HAP-1 (cell line): ENCODE measurements at places on chromosomes 4 and X.

DNA sequence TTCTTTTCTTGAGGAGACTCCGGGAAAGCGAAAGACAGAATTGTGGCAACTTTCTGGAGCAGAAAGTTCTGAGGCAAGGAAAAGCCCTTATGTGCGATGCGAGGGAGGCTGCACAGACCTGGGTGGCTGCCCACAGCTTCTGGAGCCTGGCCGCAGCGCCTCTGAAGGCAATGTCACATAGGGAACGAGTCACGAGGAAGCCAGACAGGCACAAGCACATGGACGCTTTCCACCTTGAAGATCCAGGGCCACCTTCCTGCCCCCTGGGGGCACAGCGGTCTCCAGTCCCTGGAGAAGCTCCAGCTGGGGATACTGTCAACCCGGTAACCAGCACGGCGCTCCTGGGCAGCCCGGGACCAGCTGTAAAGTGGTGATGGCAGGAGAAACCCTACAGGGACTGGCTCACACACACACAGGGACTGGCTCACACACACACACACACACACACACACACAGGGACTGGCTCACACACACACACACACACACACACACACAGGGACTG, 69.8 kb downstream of the MTNR1A start:
- DNase-seq, result no peak

- no peak for DNase-seq
These were observed 70.0 kb downstream of the NPNT start for GRCh38 chr4:105965183-105965800.

- no peak for DNase-seq
These were observed 80.2 kb upstream of the FHL1 start for GRCh38 chrX:136067097-136067496.

DNA sequence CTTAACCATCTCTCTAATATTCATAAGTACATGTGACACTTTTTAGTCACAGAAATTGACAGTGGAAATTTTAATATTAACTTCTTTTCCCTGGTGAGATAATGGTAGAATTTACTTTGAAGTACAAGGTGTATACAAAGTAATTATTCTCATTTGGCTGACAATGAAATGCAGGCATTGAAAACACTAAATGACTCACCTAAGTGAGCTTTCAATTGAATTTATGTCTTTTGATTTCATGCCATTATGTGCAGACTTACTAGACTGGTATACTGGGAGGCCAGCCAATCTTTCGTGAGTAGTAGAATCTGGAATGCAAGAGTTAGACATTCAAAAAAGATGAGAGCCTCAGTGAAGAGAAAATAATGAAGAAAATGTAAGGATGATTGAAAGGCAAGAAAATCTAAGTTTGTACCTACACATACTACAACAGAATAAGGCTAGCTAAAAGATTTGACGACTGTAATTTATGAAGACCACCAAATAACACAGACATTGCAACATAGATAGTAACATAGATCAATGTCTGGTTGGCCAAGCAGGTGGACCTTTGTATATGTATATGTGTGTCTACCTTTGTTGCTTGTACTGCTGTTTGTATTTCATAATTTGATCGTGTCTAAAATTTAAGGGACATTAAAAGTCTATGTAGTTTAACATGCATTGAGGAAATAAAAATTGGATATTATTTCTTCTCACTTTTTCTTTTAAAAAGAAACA, 459.7 kb downstream of the IL15 start:
- DNase-seq, result no peak

GRCh38 chr4:67575232-67576058, 16.9 kb downstream of the STAP1 start:
- no peak for DNase-seq

GRCh38 chr4:55103224-55103623, 22.2 kb downstream of the KDR start:
- no peak for DNase-seq

DNA sequence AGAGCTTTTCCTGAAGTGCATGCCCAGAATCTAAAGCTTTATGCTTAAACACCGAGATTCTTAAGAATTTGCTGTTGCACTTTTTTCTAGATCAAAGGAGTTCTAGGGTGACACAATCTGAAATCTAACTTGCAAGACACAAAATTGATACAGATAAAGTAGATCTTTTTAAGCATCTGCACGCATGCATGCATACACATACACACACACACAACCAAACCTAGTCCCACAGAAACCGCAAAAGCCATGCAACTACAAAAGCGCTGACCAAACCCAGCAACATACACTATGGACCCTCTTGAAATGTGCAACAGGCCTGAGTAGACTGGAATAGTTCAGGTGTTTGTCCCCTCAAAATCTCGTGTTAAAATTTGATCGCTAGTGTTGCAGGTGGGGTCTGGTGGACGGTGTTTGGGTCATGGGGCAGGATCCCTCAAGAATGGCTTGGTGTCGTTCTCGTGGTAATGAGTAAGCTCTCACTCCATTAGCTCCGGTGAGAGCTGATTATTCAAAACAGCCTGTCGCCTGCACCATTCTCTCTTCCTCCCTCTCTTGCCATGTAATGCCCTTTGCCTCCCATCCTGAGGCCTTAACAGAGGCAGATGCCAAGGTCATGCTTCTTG, 52.7 kb downstream of the IRF2 start:
- DNase-seq, result no peak

DNA sequence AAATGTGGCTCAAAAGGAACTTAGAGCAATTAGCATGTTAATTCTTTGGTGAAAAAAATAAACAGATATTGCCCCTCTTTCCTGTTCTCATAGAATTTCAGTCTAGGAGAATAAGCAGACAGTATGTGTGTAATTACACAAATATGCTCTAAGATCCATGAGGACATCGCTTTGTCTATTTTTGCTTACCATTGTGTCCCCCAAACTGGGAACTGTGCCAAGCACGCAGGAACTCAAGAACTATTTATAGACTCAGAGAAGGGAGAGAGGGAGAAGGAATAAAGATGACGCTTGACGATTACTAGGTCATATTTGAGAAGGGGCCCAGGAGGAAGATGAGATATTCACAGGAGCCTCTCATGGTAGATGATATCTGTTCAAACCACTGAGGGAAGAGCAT, 692.6 kb downstream of the RAB28 start:
- DNase-seq, result no peak

GRCh38 chr4:124070688-124071484, 641.6 kb downstream of the ANKRD50 start:
- DNase-seq, result no peak

DNA sequence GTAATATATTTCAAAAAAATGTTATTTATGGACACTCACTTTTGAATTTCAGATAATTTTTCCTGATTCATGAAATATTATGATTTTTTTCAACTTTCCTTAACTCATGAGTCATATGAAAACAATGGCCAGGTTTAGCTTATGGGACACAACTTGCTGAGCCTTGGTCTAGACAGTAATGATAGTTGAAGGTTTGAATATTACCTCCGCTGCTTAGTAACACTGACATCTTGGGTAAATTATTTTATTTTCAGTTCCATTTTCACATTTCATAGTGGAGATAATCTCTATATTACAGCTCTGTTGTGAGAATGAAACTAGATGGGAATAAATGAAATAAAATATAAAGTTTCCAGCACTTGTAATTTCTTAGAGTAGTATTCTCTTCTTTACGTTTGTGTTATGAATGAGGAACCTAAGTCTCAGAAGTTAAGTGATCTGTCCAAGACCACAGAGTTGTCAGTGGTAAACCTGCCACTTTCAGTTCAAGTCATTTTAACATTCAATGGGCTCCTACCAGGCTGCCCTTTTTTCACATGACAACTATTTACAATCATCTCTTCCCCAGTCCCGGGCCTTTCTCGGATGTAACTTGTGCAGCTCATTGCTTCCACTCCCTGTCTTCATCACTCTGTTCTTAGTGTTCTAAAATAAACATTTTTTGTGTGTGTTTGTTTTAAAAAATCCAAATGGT, 46.8 kb upstream of the GC start:
- DNase-seq, result no peak

GRCh38 chr4:27463816-27464215, 603.2 kb downstream of the STIM2 start:
- no peak for DNase-seq

DNA sequence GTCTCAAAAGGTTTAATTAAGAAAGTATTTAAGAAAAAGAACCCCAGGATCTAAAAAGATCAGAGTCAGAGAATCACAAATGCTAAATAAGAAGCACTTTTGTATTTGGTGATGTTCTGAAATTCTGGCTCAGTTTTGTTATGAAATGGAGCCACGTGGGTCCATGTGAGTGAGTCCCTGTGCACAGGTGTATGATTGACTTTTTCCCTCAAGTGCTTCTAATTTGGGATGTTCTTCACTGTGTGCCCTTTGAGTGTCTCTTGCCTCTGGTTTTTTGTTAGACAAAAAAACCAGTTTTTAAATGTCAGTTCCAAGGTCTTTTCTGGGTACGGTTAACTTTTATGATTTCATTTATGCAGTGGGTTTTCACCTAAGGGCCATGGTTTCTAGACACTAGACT, 44.4 kb downstream of the REPS2 start:
- no peak for DNase-seq

DNA sequence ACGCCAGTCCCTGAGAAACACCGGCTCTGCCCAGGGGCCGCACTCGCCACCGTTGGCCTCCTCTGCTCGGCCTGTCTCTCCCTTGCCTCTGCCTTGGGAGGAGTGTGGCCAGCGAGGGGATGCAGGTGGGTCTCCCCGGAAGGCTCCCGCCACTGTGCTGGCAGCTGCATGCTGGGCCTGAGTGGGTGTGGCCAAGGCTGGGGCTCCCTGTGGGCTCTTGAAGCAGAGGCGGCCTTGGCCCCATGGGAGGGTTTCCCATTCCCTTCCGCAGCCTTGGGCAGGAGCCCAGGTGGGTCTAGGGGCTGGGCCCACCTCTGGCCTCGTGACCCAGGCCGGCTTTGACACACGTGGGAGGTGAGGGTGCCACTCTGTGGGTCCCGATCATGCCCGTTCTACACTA, 19.1 kb downstream of the FGFRL1 start:
- DNase-seq, result no peak

DNA sequence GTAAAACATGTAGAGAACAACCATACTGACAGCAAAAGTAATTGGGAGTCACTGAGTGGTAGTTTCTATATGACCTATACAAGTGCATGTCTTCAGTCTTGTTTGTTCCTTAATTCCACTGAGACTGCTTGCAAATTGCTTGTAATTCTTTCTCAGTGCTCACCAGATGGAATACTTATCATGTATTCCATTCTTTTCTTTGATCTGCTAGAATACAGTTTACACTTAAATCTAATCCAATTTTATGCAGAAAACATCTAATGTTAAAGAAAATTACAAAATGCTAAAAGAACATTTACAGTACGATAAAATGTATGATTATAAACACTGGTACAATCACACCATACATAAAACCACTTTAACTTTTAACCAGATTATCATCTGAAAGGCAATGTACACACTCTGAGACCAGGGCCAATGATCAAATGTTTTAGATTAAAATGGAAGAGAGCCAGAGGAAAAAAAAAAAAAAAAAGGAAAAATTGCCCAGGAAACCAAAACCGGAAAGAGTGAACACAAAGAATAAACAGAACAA, 741.4 kb downstream of the FAT4 start:
- DNase-seq, result peak; percentile 40

DNA sequence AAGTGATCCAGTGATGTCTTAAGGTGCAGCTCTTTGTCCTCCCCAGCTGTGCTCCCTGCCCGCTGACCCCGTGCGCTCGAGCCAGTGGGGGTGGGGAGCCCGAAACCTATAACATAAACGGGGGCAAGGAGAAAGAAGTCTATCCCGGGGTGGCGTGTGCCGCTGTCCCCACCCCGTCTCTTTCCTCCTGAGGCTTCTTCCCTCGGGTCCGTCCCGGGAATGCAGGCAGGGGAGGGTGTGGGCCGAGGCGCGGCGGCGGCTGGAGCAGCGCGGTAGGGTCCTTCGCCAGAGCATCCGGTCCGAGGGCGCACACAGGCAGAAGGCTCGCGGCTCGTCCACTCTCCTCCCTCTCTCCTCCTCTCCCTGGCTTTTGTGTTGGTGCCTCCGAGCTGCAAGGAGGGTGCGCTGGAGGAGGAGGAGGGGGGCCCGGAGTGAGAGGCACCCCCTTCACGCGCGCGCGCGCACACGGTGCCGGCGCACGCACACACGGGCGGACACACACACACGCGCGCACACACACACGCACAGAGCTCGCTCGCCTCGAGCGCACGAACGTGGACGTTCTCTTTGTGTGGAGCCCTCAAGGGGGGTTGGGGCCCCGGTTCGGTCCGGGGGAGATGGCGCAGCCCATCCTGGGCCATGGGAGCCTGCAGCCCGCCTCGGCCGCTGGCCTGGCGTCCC, at the start of gene RAB33A:
RAB33A (plus strand) TSS at position 517 of the 681 bp plus-strand sequence; CDS start at position 618, 101 bp downstream.
- DNase-seq, result peak; percentile 71

DNA sequence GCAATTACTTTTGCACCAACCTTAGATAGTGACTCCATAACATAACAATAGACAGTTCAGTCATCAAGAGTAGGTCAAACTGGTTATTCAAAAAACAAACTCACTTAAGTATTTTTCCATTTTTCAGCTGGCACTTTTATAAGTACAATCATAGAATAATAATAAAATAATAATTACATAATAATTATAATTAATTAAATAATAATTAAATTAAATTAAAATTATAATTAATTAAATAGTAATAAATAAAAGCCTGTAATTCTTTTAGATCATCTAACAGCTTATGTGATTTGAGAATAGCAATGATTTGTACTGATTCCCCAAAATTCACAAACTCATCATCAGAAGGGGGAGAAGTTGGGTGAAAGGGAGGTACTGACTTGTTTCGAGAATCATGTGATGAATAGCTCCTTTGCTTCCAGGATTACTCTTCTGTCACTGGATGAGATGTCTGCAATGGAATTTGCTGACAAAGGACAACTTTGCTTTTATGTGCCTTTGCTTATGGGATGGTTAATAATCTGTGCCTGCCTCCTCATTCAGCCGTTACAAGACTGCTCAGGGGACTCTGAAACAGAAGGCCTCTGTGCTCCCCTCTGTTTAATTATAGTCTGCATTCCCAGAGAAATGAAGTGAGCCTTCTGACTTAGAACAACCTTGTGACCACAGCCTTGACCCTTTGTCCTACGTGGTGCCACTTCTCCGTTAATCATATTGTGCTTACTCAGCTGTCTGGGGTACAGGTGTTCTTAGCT, 104.8 kb upstream of the ENPEP start:
- DNase-seq, result no peak

GRCh38 chrX:119635799-119636198, 29.6 kb upstream of the NKRF start:
- no peak for DNase-seq

- no peak for DNase-seq
These were observed 9.9 kb upstream of the SMIM20 start for GRCh38 chr4:25903900-25904747.

DNA sequence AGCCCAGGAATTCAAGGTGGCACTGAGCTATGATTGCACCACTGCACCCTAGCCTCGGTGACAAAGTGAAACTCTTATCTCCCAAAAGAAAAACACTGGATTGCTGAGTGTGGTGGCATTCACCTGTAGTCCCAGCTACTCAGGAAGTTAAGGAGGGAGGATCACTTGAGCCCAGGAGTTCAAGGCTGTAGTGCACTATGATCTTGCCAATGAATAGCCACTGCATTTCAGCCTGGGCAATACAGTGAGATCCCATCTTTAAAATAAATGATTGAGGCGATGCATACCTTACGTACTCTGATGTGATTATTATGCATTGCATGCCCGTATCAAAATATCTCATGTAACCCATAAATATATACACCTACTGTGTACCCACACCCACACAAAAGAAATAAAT, 31.2 kb upstream of the LARP1B start:
- DNase-seq, result no peak

GRCh38 chr4:45679411-45679810, 444.4 kb downstream of the GABRG1 start:
- no peak for DNase-seq

GRCh38 chr4:106369456-106370060, 980 bp upstream of the GIMD1 start:
- DNase-seq, result peak; percentile 62
